ENCODE measurements at places on chromosomes 3 and 15.

GRCh38 chr3:72427624-72428023 is 420.6 kb downstream of the SHQ1 start:
- no peak for DNase-seq

DNA sequence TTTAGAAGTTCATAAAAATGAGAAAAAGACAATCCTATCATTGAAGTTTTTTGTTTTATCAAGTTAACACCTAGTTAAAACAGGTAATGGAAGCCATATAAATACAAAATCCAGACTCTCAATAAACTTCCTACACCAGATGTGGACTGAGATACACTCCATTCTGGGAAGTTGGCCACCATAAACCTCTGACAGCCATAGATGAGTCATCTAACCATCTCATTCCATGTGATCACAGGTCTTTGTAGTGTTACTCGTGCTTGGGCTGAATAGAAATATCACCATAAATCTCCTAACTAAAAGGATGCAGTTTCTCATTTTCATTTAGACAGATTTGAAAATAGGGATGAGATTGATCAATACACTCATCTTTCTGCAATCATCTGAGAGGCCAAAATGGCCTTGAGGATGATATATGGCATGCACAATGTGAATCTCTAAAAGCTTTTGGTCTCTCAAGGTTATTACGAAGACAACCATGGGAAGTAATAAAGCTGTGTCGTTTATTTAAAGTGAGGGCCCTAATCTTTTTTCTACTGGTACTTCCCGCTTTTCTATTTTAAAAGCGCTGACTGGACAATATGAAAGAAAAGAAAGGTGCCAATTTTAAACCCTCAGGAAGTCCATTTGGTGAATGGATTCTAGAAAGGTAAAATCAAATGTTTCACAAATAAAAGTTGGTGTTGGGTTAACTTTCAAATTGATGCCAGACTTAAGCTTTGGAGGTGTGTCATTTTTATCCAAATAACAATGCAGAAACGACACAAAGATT is 155.5 kb downstream of the POLR2M start:
- no peak for DNase-seq

DNA sequence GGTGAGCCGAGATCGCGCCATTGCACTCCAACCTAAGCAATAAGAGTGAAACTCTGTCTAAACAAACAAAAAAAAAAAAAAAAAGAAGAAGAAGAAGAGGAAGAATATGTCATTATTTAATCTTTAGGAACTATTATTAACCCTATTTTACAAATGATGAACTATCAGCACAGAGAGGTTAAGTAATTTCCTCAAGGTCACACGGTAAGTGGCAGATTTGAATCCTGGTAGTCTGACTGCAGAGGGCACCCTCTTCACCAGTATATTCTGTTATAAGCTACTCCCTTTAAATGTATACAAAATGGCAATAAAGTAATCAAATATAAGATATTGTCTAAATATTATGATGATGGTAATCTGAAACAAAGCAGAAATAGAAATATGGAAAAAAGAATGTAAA is 77.4 kb upstream of the HERC1 start:
- DNase-seq: no peak

- DNase-seq: no peak
Measured at GRCh38 chr3:21672303-21672702, 78.7 kb downstream of the ZNF385D start.

DNA sequence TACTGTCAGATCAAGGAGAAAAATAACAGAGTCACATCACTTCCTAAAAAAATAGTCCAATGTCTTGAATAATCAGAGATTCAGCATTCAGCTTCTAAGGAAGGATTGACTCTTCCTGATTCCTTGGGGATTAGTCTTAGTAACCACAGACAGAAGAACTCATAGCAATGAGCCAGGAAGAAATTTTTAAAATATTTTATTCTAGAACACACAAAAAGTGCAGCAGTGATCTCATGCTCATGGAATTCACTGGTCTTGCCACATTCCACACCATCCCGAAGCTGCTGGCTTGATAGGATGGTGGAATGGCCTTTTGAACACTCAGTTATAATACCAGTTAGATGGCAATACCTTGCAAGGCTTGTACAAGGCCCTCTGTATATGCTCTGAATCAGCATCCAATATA is 43.0 kb upstream of the ABI3BP start:
- no peak for DNase-seq

GRCh38 chr15:100762913-100763834 is 116.5 kb upstream of the ALDH1A3 start:
- DNase-seq: no peak

- no peak for DNase-seq
Measured at GRCh38 chr3:10339376-10339955, 18.6 kb upstream of the SEC13 start.

DNA sequence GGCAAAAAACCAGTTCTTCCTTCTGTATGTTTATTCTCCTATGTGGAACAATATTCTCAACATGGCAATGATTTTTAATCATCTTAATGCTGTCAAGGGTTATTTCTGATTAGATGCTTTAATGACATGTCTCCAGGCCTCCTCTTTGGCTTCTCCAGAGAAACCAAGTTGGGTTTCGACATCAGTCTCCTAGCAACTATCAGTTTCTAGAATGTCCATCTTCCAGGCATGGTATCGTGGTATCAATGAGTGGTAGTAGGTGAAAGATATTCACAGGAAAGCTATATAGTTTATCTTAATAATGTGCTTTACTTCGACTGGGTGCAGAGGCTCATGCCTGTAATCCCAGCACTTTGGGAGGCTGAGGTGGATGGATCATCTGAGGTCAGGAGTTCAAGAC is 128.5 kb downstream of the C3orf70 start:
- no peak for DNase-seq

GRCh38 chr3:39056151-39056550 is 4.3 kb downstream of the WDR48 start:
- no peak for DNase-seq

DNA sequence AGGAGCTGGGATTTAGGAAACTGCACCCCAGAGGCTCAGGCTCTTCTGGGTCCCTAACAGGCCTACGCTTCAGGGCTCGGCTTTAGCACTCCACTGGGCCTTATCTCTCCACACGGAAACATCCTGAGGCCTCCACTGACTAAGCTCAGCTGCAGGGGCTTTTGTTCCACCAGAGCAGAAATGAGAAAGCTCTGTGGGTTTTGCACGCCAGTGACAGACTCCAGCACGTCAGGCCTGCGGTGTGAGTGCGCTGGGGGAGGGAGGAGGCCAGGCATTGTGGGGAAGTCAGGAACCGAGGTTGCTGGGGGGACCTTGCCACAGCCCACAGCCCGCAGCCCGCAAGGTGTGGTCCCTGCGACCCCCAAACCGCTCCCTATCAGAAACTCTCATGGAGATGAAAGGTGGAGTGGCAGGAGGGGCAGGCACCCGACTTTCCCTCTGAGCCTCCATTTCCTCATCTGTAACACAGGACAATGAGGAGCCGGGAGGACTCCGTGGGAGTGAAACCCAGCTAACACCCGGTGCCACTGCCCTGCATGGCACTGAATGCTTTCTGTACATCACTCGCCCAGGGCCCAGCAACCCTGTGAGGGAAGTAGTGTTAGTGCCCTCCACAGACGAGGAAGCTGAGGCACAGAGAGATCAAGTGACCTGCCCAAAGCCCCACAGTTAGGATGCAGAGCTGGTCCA is 106.5 kb downstream of the TPRA1 start:
- no peak for DNase-seq

GRCh38 chr3:182886497-182886896 is 93.2 kb downstream of the ATP11B start:
- no peak for DNase-seq

- DNase-seq: no peak
Measured at GRCh38 chr3:113565555-113565954, 33.2 kb downstream of the SIDT1 start.

DNA sequence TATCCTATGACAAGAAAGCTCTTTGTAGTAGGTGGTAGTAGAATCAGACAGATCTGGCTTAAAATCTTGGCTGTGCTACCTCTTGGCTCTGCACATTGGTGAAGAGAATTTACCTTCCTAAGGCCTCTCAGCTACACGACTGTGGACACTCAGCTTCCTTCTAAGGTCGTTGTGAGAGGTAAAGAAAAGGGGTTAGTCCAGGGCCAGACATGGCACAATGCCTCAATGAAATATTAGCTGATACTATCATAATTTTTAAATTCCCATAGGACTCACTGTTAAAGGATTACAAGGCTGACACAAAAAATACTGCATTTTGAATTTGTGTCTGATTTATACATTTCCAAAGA is 80.4 kb downstream of the IGF1R start:
- DNase-seq: no peak

GRCh38 chr3:141431411-141432378 is 55.1 kb upstream of the RASA2 start:
- DNase-seq: no peak

DNA sequence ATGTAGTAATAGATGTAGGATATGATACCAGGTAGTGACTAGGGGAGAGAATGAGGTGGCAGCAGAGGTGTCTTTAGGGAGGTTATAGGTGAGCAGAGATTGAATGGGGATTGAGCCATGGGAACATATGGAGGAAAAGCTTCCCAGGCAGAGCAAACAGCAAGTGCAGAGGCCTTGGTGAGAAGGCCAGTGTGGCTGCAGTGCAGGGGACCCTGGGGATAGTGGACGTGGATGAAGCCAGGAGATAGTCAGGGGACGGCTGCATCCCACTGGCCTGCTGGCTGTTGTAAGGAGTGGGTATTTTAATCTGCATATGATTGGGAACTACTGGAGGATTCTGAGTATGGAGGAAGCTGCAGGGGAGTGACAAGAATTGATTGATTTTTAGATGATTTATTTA is 62.7 kb upstream of the TRAK1 start:
- DNase-seq: no peak

- DNase-seq: no peak
Measured at GRCh38 chr3:149180057-149180573, 41.5 kb downstream of the CP start.

GRCh38 chr3:177602601-177603147 is 405.4 kb upstream of the TBL1XR1 start:
- DNase-seq: no peak

GRCh38 chr15:27770086-27770607 is 329.0 kb downstream of the OCA2 start:
- no peak for DNase-seq

- DNase-seq: no peak
Measured at GRCh38 chr3:80232760-80233159, 465.0 kb upstream of the ROBO1 start.

Measured in activated CD4-positive, alpha-beta T cell treated with anti-CD3 and anti-CD28 coated beads, Interleukin-2, amount 50 U/mL, for 24 hours (primary cell).